Effector CD4-positive, alpha-beta T cell (primary cell): ENCODE measurements at places on chromosomes 16 and 17.

GRCh38 chr17:18185832-18186626, 2.4 kb downstream of the ALKBH5 start:
- no peak for DNase-seq

DNA sequence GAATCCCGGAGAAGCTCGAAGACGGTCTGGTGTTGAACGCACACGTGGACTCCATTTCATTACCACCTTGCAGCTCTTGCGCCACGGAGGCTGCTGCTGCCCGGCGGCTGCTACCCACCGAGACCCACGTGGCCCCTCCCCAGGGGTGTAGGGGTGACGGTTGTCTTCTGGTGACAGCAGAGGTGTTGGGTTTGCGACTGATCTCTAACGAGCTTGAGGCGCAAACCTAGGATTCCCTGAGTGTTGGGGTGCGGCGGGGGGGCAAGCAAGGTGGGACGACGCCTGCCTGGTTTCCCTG, 1.7 kb upstream of the CBX4 start:
- no peak for DNase-seq

GRCh38 chr16:4309833-4310266, 6.0 kb upstream of the GLIS2 start:
- DNase-seq, result peak; percentile 50

- no peak for DNase-seq
These were observed 36.1 kb upstream of the MYH2 start for GRCh38 chr17:10585529-10585928.

GRCh38 chr17:50465171-50465570, 3.5 kb downstream of the CHAD start:
- DNase-seq, result no peak
